Stimulated activated CD8-positive, alpha-beta memory T cell treated with anti-CD3 and anti-CD28 coated beads, Interleukin-15, amount 100 ng/mL, for 4 hours (primary cell): ENCODE measurements at places on chromosomes 2 and 18.

DNA sequence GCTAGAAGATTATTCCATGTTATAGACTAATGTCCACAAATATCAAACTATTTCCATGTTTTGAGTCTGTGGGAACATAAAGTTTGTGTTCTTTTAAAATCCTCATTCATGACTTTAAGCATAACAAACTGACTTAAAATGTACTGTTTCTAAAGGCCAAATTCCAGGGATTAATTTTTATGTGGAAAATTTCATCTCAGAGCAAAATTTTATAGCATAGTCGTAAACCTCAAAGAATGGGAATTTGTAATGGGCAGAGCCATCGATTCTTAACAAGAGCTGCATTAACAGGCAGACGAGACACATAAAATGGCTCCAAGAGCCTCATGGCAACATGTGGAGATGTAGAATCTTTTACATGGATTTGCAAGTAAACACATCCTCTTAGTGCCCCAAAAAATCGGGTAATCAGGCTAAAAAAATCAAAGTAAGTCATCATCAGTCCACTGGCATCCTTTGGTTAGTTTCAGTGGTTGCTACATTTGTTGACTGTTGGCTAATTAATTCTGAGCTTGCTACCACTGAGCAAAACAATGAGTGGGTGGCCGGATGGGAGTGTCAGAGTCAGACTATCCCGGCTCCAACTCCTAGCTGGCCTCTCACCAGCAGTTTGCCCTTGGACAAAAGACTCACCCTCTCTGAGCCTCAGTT is 119.6 kb downstream of the FAM210A start:
- no peak for DNase-seq

DNA sequence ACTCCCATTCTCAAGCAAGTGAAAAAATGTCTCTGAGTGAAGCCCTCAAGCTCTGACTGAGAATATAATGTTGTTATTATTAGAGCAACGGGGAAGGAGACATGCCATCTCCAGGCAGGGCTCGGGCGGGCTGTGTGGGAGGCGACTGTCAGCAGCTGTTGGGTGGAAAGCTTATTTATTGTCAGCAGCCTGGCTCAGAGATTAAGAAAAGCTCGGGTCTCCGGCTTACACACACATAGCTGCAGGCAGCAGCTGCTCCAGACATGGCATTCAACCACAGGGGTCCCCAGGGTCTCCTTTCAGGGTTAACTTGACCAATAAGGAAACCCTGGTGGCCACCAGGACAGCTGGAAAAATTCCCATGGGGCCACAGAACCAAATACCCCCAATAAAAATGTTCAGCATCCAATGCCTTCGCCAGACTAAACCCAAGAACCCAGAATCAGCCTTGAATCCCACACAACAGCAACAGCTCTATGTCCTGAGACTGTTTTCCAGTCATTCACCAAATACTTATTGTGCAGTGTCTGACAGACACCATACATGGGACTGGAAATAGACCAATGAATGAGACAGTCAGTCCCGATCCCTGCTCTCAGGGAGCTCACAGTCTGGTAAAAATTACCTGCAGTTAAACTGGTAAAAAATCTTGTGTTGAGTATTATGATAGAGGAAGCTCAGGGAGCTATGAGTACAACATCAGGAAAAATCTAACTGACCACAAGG is 70.5 kb upstream of the RTN4 start:
- no peak for DNase-seq

- no peak for DNase-seq
Observed at GRCh38 chr2:46545015-46545839, 65.9 kb downstream of the TMEM247 start.

DNA sequence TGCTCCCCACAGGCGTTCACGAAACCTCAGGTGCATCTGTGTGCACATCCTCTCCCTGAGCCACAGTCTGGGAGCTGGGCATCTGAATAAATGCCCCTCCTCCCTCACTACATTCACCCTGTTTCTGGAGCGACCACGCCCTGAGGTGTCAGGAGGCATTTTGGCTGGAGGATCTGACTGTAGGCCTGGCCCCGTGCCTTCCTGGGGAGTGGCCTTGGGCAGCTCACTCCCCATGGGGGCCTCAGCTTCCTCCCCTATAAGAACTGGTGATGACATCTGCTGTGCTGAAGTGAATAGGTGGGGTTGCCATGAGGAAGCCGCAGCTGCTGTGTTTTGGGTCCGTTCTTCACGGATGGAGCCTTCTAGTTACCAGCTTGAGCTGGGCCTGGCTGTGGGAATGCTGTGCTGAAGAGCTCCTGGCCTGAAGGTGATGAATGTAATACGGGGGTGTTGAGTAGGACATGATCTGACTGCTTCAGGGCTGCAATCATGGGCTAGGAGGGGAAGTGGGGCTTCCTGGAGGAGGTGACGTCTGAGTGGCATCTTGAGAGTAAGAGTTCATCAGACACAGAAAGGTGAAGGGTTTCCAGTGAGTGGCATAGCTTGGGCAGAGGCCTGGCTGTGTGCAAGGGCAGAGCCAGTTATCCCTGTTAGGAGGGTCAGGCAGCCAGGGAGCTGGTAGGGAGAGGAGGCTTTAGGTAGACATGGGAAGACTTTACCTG is 58.2 kb downstream of the GLI2 start:
- no peak for DNase-seq

GRCh38 chr2:80007777-80008503 is 296.6 kb downstream of the LRRTM1 start:
- DNase-seq = no peak

DNA sequence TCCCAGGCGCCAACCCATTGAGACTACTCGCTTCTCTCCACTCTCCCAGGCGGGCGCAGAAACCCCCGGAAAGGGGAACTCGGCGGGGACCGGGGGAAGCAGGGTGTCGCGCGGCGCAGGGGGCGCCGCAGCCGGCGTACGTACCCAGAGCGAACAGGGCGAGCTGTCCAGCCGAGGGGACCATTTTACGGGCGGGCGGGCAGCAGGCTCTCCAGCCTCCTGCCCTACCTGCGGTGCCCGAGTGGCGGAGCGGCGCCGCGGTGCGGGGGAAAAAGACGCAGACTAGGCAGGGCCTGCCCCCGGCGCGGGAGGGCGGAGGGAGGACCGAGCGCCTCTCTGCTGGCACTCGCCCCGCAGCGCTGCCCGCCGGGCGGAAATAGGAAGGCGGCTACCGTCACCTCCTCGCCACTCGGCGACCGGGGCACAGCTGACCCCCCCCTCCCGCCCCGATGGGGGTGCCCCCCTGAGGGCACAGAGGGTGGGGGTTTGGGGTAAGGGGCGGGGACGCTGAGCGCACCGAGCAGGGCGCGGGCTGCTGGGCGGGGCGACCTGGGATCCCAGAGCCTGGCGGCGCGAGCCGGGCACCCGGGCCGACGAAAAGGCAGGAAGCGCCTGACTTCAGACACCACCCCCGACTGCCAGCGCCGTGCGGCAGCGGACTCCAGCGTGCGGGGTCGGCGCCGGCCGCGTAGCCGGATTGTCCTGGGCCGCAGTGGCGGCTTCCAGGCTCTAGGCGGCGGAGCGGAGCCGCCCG is at the start of gene TGFA:
TSS of gene TGFA (minus strand) at position 243 of the 754 bp plus-strand sequence. CDS start at position 184, 59 bp downstream.
- peak; percentile 27 for DNase-seq

- peak; percentile 15 for DNase-seq
Observed at GRCh38 chr2:216057688-216058193, 23.9 kb downstream of the PECR start.

GRCh38 chr2:85741833-85742455 is 11.8 kb upstream of the ATOH8 start:
- DNase-seq = no peak

GRCh38 chr2:215466097-215466909 is 30.4 kb upstream of the FN1 start:
- no peak for DNase-seq

DNA sequence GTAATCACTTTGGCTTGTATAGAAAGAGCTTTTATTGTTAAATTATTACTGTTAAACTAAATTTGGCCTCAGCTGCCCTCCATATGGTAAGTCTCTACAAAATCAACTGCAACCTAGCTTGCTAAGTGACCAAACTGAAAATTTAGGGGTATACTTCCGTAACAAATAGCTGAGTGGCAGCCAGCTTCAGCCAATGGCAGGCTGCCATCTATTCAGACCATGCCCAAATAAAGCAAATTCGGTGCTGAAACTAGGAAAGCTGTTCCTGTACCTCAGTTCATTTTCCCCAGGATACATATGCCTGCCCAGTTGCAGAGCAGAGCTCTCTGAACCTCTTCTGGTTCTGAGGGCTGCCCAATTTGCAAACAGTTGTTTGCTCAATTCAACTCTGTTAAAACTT is 94.8 kb downstream of the EML6 start:
- DNase-seq = no peak

GRCh38 chr2:198232281-198232680 is 427.9 kb downstream of the PLCL1 start:
- DNase-seq = no peak

- no peak for DNase-seq
Observed at GRCh38 chr2:74935975-74936391, 22.5 kb upstream of the POLE4 start.

DNA sequence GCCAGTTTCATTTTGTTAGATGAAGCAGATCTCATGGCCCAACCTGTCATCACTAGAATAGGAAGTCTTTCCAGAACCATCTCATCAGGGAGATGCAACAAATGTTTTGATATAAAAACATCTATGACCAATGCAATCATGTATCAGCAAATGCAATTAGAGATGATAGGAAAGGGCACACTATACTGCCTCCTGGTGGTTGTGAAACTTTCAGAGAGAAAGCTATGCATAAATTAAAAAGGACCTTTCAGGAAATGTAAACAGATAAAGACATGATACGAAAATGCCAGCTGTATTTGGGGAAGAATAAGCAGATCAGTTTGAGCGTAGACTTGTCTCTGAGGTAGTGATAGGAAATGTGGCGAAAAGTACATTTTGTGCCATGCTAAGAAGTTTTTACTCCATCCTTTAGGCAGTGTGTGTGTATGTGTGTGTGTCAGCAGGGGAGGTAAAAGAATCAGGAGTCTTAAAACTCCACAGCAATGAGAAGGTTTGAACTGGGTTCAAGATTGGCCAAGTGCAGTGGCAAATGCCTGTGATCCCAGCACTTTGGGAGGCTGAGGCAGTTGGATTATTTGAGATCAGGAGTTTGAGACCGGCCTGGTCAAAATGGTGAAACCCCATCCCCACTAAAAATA is 479.3 kb downstream of the CPS1 start:
- no peak for DNase-seq

DNA sequence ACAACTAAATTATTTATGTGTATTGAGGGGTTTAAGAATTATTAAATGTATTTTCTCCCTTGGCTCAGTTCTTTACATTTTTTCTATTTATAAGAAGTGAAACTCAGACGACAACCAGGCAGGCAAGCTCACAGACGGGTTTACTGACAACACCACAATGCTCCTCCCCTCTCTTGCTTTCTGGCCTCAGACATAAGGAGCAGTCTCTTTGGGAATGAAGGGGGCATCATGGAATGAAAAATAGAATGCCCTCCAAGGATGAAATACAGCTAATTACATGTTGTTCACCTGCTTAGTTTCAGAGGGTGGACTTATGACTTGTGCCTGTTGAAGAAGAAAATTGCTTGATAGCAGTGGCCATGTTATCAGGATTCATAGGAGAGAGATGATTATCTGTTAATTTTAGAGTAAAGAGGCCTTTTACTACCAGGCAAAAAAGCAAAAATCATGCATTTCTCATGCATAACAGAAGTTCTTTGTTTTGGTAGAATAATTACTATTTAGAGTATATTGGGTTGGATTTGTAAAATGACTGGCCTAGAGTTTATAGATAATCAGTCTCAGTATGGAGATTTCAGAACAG is 172.1 kb upstream of the LRRTM1 start:
- DNase-seq = no peak

- DNase-seq = no peak
Observed at GRCh38 chr18:74841248-74841647, 243.6 kb downstream of the ZNF407 start.

- no peak for DNase-seq
Observed at GRCh38 chr2:232228971-232229894, 149.3 kb upstream of the ALPP start.

- no peak for DNase-seq
Observed at GRCh38 chr2:96140941-96141623, 2.8 kb upstream of the ASTL start.

DNA sequence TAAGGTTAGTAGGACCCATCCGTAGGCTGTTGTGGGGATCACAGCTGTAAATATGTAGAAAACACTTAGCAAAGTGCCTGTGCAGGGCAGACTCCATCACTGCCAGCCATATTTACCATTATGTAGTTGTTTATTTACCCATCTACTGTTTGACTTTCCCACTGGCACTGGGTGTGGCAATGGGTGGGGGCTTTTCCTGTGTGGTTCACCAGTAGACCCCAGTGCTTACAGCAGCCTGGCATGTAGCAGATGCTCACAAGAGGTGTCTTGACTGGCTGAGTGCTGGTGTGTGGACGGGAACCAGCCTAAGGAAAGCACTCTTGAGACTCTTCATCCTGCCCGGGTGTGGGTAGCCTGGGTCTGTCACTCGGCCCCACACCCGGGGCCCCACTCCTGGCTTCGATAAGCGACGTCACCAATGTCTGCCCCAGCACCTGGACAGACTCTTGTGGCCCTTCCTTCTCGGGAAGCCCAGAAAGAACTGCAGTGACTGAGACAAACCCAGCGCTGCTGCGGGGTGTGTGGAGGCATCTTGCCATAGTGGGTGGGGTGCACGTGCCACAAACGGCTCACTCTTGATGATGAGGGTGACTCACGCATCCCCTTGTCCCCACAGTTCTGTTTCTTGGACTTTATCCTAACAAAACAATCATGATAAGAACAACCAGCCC is 78.3 kb downstream of the HDAC4 start:
- no peak for DNase-seq

DNA sequence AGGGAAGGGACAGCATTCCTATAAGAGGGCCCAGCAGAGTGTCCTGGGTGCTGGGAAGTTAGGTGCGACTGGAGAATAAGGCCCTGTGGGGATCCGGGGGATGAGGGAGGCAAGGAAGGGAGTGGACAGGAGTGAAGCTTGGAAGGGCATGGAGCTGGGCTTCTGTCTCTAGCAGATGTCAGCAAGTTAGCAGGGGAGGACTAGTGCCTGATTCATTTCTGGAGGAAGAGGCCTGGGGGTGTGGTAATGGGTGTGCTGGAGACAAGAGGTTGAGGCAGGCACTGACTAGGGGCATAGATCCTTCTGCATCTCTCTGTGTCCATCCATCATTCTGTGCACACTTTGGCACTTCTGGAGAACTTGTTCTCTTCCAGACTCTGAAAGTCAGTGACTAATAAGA is 134.7 kb downstream of the ACOXL start:
- no peak for DNase-seq

DNA sequence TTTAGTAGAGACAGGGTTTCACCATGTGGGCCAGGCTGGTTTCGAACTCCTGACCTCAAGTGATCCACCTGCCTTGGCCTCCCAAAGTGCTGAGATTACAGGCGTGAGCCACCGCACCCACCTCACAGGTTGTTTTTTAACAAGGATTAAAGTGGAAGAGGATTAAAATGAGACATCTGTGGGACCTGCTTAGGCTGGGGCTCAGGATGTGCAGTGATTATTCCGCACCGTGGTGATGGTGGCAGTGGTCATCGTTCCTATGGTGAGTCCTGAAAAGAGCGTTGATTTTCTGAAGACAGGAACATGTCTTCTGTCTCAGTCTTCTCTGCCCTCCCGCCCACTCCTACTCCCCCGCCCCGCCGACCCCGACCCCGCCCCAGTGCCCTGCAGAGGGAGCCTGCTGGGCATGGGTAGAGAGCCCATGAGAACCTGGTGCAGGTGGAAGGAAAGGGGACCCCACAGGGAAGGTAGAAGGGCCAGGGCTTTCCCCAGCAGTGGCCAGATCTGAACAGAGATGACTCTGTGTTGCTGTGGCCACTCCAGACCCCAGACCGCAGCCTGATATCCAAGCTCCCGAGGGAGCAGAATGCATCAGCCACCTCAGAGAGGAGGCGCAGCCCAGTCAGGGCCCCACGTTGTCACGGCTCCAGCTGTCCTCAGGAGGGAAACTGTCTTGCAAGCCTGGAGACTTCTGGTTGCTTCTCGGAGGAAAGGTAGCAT is 34.5 kb upstream of the FOSL2 start:
- no peak for DNase-seq
